COR-L47 (cell line): ENCODE measurements at places on chromosomes 5 and 9.

DNA sequence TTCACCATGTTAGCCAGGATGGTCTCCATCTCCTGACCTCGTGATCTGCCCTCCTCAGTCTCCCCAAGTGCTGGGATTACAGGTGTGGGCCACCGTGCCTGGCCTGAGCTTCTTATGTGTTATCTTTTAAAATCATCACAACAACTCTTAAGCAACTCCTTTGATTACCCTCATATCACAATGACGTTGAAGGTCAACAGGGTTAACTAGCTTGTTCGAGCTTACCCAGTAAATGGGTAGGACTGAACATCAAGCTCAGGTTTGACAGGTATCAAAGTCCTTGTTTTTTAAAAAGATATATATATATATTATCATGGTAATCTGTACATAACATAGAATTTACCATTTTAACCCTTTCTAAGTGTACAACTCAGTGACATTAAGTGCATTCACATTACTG is 3.1 kb downstream of the GRXCR2 start:
- no peak for DNase-seq

GRCh38 chr5:103477678-103478077 is 84.9 kb downstream of the NUDT12 start:
- DNase-seq = no peak

- no peak for DNase-seq
Observed at GRCh38 chr5:9108162-9108561, 437.7 kb downstream of the SEMA5A start.

DNA sequence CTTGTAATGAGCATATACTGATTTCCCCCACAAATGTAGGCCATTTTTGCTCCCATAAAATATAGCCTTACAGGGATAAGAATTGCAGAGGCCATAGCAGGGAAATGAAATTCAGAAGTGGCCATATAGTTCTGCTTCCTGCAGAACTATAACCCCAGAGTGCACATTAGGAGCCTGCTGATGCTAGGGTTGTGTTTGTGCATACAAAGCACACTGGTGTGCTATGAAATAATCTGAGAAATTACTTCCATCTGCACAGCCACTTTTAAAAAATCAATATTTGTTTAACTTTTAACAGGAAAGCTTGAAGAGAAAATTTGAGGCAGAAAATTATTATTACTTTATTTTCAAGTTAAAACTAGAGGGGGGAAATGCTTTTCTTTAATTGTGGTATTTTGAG is 380.3 kb downstream of the MRPS30 start:
- no peak for DNase-seq

GRCh38 chr9:74496819-74497747 is at the start of gene RORB:
Gene RORB (plus strand): TSS chr9:74497335. CDS start chr9:74497977, 642 bp downstream.
- DNase-seq = peak; percentile 52

GRCh38 chr5:59346514-59346913 is 547.0 kb downstream of the PDE4D start:
- DNase-seq = no peak

DNA sequence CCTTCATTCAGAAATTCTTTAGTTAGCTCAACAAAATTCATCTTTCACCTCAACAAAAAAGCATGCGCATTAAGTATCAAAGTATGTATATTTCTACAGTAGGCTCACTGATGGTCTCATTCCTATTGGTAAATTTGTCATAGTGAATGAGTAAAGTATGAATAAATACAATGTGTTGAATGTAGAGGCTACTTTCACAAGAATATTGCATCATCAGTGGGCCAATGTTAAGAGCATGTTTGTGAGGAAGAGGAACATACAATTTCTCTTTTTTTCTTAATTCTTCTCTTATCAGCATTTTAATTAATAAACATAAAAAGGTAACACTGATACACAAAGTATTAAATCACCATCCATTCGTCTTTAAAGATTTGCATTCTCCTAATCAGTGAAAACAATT is 505.1 kb downstream of the CETN3 start:
- no peak for DNase-seq

DNA sequence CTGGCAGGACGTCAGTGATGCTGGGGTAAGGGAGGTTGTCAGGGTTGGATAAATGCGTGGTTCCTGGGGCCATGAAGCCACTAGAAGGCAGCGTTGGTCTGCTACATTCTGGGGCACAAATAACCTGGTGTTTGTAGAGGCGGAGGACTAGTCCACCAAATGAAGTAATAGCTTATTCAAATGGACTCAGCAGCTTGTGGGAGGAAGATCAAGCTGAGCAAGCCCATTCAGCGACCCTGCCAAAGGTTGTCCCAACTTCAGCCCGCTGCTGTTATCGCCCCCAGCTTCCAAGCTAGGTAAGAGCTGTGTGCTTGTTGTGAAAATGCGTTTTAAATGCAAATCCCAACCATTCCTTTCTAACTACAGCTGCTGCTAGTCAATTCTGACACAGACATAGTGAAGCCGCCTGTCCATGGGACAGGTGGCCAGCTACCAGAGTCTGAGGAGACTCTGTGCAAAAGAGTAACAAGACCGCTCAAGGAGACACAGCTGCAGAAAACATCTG is 7.6 kb upstream of the FAM240B start:
- DNase-seq = peak; percentile 21

DNA sequence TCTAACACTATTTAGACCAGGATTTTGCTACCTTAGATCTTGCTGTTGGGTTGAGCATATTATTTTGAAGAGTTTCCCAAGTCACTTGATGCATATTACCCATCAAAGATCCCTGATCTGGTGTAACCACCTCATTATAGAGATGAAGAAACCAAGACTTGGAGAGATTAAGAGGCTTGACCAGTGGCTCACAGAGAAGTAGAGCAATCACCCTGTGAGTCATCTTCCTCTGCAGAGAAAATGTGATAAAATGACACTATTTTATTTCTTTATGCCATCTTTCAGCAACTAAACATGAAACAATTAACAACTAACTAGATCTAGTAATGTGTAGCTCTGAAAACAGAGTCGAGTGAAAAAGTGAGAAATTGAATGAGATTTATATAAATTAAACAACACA is 76.1 kb downstream of the KIF4B start:
- DNase-seq = no peak

GRCh38 chr9:86126998-86127972 is 27.9 kb upstream of the GOLM1 start:
- DNase-seq = peak; percentile 99

GRCh38 chr5:170293273-170293672 is 4.3 kb downstream of the LCP2 start:
- DNase-seq = no peak

GRCh38 chr5:174680901-174681565 is 43.3 kb upstream of the MSX2 start:
- no peak for DNase-seq

- DNase-seq = no peak
Observed at GRCh38 chr9:1057910-1058309, 7.8 kb downstream of the DMRT2 start.

- DNase-seq = peak; percentile 19
Observed at GRCh38 chr5:116437922-116438578, 136.6 kb downstream of the SEMA6A start.

- DNase-seq = no peak
Observed at GRCh38 chr5:39505363-39505762, 80.6 kb upstream of the DAB2 start.

GRCh38 chr5:58800861-58801540 is 218.1 kb downstream of the RAB3C start:
- no peak for DNase-seq

GRCh38 chr9:111622626-111623025 is 8.5 kb upstream of the DNAJC25 start:
- DNase-seq = no peak

DNA sequence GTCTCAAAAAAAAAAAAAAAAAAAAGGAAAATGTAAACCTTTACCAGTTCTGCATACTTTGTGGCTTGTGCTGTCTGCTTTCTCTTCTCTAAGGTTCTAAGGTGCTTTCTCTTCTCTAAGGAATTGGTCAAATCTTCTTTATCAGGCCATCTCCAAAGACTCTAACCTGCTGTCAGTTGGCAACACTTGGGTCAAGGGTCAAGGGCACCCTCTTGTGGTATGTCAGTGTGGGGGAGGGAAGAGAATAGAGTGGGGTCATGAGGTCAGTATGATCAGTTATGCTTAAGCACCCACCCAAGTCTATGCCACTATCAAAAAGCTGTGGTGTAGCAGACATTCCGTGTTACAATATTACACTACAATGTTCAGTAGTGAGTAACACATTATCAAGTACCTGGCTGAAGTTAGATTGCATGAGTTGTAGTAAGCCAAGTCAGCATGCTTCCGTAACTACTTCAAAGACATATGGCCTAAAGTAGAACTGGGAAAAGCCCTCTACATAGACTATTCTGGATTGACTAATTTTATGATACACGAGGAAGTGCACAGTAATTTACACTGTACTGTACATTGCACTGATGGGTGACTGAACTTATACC is 25.0 kb upstream of the CCL28 start:
- DNase-seq = no peak

GRCh38 chr9:124551472-124552272 is 44.5 kb upstream of the NR5A1 start:
- no peak for DNase-seq

- DNase-seq = no peak
Observed at GRCh38 chr9:11686733-11687132, 1006.5 kb upstream of the TYRP1 start.

DNA sequence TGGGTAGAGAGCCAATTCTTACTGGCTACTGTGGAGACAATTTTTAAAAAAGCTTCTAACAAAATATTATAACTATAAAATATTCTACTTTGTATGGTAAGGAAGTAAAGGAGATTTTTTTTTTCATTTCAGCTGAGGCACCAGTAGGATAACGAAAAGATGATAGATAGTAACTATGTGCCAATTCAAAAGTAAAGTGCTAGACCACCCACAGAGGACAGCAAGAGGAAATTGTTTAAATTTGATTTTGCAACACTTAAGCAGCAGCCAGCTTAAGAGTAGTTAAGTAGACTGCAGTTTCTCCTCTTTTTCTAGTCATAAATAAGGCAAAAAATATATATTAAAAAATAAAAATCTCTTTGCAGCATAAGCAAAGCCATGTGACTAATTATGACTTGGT is 1539.3 kb upstream of the ACO1 start:
- DNase-seq = no peak

DNA sequence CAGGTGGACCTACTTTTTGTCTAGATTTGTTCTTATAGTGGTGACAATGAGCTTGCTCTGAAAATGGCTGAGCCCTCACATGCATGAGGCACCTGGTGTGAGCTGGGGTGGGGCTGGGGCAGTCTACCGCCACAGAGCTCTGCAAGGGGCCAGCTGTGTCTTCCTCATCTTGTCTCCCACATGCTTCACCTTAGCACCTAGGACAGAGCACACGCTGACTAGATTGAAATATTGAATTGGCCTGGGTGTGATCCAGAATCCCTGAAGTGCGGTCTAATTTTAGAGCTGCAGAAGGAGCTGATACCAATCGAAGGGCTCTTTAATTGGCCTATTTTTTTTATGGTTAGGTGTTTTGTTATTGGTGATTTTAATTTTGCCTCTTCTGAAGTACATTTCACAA is 126.1 kb upstream of the NFIB start:
- peak; percentile 30 for DNase-seq

- no peak for DNase-seq
Observed at GRCh38 chr5:53339962-53340540, 140.4 kb upstream of the FST start.

DNA sequence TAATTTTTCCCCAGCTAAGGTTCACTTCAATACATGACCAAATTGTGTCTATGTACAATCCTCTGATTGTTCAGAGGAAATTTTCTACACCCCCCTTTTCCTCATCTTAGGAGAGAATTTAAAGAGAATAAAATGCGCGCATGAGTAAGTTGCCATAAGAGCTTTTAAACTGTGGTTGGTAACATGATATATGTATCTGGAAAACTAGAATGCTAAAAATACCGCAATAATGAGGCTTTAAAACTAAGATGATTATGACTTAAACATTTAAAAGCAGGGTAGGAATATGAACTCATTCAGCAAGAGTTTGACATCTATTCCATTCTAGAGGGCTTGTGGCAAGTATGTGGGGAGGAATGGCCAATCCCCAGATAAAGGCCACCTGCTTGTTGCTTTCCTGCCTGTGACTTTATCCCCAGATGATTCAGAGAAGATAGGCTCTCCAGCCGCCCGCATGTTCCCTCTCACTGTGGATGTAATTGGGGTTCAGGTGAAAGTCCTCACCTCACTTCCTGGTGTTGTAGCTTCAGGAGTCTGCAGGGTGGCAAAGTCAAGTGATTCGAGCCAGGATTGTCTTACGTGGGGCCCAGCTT is 26.5 kb upstream of the BASP1 start:
- DNase-seq = no peak

- no peak for DNase-seq
Observed at GRCh38 chr9:137798901-137799629, 78.5 kb upstream of the CACNA1B start.

GRCh38 chr9:136028760-136029470 is 66.2 kb downstream of the NACC2 start:
- DNase-seq = no peak

- DNase-seq = no peak
Observed at GRCh38 chr9:85042981-85043647, 373.6 kb downstream of the NTRK2 start.

GRCh38 chr5:154369682-154370081 is 76.1 kb upstream of the SAP30L start:
- no peak for DNase-seq

DNA sequence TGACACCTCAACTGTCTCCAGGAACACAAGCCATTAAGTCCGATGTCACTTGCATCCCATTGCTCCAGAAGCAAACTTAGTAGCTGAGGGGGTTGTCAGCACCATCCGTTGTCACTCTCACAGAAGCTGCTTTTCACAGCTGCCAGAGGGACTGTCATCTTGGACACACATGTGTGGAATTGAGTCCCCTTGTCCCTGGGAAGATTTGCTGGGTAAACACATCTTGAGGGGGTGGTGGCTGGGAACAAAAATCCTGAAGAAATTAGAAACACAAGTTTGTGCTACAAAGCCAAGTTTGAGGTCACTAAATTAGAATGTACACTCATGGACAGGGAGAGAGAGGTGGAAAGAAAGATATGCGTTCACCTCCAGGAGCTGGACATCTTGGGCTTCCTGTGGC is 55.2 kb upstream of the ADRA1B start:
- no peak for DNase-seq

DNA sequence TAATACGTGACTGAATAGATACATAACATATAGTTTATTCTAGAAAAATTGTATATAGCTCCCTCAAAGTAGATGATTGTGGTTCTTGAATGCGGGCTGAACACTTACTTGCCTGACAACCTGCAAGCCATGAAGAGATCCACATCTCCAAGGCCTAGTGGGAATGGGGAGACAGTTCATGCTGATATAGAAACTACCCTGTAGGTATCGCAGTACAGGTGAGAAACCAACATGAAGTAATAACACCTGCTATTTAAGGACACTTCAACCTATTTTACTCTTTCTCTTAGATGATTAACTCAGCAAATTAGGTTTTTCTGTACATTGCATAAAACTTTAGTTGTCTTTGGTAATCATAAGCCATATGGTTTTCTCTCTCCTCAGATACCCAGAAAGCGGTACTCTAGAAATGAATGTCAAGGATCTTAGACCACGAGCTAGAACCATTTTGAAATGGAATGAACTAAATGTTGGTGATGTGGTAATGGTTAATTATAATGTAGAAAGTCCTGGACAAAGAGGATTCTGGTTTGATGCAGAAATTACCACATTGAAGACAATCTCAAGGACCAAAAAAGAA is 47.3 kb downstream of the UHRF2 start:
- no peak for DNase-seq
